Activated CD4-positive, alpha-beta T cell treated with anti-CD3 and anti-CD28 coated beads, Interleukin-2, amount 10 ng/mL, durations not matched to agents 24 days and 14 days (primary cell): ENCODE measurements at places on chromosomes 5 and 9. TPM values are rescaled to one million over a fixed set of nuclear protein-coding genes. Genes with fewer than 3 reads are reported as not detected.

SPIN1 gene
- 29.5 and 31.4 TPM in 2 replicates for total RNA-seq

ADAMTS12 gene
- not detected in 2 replicates for total RNA-seq

DNA sequence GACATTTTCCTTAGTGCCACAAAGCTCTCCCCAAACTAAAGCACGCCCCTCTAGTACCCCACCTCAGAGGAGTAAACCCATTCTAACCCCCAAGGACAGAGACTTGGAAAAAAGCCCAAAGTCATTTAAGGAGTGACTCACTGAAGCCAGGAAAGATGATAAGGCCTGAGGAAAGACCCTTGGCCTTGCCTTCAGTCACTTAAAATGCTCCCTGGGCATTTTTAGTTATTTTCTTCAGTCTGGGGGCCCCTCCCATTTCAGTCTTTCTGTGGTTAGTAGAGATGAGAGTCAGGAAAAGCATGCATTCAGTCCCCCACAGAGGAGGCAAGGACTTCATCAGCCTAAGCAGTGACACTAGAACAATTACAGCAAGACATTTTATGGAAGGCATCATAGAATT, 13.7 kb upstream of the TLX3 start:
- no peak for DNase-seq

- no peak for DNase-seq
Observed at GRCh38 chr5:147063943-147064342, 170.9 kb upstream of the STK32A start.

- DNase-seq: no peak
Observed at GRCh38 chr9:78371981-78372380, 75.1 kb downstream of the PSAT1 start.

- DNase-seq: no peak
Observed at GRCh38 chr5:109939116-109939682, 249.5 kb downstream of the MAN2A1 start.
